Kasumi-1 (cell line): ENCODE measurements at places on chromosomes 11 and 22.

DNA sequence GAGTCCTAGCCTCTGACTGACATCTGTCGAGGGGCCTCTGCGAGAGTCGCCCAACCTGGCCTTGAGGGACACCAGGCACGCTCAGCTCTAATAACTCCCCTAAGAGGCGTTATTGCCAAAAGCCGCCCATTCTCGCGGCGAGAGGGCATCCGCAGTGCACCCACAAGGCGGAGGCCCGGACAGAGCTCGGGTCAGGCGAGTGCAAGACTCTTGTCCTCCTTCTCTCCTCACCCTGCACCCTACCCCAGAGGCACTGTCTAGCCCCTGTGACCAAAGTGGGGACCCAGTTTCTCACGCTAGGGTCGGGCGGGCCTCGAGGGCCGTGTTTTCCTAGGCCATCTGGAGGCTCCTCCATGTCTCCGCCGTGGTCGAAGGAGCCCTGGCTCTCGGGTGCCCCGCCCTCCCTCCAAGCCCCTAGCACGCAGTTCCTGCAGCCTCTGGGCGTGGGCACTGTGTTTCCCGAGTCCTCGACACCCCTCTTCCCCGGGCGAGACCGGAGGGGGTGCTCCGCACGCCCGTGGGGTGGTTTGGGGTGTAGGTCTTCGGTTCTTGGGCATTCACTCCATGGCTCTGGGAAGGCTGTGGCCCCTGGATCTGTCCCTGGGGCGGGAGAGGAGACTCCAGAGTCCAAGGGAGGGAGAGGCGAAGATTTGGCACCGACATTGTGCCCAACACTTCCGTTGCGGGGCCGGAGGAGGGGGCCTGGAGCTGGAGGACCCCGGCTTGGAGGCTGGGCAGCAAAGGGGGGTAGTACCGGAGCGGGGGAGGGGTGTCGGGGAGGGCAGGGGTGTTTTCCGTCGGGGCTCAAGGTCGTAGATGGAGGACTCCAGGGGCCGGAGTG lies 1.0 kb downstream of the CHRM4 start:
- no peak for DNase-seq

DNA sequence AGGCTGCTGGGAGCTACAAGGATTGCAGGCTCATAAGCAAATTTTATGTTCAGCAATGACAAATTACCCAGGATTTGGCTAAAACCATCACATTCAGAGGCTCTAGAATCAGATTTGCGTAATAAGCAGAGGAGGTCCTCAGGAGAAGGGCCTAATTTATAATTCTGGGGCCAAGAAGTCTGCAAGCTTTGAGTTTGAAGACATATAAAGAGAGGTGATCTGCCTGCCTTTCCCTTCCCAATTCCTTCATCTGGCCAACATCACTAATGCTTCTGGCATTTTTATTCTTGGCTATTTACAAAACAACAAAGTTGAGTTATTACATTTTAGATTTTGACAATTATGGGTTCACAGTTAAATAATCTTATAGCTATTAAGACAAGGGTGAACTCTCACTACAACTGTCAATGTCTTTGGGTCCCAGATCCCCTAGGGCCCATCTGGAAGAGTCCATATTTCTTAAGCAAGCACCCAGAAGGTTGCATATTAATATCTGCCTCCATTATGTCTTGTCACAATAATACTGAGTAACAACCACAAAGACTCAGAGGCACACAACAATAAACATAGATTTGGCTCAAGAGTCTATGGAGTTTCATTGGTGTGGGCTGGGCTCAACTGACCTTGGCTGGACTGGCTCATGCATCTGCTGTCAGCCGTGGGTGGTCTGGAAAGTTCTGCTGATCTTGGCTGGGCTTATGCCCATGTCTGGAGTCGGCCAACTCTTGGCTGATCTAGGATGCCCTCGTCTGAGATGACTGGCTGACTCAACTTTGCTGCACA lies 67.2 kb upstream of the CD82 start:
- DNase-seq: no peak

DNA sequence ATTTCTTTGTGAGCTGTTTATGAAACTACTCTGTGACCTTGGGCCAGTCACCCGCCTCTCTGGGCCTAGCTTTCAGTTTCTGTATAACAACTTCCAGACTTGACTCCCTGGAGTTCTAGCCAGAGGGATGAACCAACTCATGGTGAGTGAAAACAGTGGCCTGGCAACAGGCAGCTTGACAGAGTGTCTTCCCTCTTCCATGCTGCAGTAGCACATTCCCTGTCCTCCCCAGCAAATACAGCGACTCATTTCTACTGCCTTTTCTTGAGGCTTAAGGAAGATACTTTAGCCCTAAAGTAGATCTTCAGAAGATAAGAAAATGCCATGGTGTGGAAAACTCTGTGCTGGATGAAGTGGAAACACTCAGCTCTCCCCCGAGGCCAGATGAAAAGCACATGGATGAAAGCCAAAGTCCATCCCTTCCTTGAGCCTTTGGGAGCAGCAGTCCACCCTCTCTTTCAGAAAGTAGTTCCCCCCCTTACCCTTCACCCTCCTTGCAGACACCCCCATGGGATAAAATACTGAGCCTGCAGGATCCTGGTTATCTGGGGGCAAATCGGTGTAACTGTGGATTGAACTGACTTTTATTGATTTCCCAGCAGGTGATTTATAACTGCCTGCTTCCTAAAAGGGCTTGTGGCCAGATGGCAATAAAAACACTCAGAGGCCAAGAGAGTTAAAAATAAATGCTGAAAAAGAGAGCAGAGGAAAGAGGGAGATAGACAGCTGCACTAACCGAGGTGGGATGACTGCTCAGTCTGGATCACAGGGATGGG lies 24.1 kb downstream of the IRAG1 start:
- no peak for DNase-seq

GRCh38 chr11:86047275-86047991 lies 21.5 kb downstream of the PICALM start:
- DNase-seq: no peak

- DNase-seq: no peak
These were observed 135.0 kb downstream of the CSNK2A3 start for GRCh38 chr11:11217929-11218628.

DNA sequence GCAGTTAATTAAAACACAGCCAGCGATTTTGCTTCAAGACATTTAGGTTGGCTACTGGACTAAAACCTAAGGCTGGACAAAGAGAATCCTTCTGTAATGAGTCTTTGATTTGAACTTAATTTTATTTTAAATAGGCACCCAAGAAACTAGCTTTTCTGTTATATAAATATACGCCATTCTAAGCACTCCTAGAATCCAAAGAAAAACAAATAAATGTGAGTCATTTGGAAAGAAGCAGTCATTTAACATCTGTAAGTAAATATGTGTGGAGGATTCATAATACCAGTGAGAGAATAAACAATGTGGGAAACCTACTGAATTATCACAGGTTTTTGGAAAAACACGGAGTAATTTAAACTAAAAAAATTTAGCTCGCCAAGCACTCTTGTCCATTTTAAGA lies 1.2 kb upstream of the TECTA start:
- no peak for DNase-seq

GRCh38 chr11:106625566-106625965 lies 392.7 kb downstream of the GUCY1A2 start:
- no peak for DNase-seq

DNA sequence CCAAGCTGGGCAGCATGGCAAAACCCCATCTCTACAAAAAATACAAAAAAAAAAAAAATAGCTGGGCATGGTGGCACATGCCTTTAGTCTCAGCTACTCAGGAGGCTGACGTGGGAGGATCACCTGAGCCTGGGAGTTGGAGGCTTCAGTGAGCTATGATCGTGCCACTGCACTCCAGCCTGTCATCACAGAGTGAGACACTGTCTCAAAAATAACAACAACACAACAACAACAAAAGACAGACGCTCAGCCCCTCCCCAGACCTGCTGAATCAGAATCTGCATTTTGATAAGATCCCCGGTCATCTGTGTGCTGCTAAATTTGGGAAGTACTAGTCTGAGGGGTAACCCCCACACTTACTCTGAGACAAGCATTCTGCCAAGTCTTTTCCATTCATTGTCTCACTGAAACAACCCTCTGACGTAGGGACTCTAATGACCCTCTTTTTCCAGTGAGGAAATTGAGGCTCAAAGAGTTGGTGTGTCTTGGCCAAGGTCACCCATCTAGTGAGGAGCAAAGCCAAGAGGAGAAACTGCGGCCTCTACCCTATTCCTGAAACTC lies 7.5 kb downstream of the NEFH start:
- no peak for DNase-seq

GRCh38 chr11:76642341-76642740 lies 28.2 kb downstream of the LRRC32 start:
- DNase-seq: no peak

GRCh38 chr11:132941024-132941646 lies 591.2 kb downstream of the OPCML start:
- DNase-seq: peak; percentile 14

GRCh38 chr11:10567446-10567845 lies 1.0 kb downstream of the LYVE1 start:
- no peak for DNase-seq

- no peak for DNase-seq
These were observed at the start of gene OR8H2 for GRCh38 chr11:56103210-56103737. Gene OR8H2 (plus strand): TSS chr11:56103687. CDS start chr11:56105043, 1,356 bp downstream.

DNA sequence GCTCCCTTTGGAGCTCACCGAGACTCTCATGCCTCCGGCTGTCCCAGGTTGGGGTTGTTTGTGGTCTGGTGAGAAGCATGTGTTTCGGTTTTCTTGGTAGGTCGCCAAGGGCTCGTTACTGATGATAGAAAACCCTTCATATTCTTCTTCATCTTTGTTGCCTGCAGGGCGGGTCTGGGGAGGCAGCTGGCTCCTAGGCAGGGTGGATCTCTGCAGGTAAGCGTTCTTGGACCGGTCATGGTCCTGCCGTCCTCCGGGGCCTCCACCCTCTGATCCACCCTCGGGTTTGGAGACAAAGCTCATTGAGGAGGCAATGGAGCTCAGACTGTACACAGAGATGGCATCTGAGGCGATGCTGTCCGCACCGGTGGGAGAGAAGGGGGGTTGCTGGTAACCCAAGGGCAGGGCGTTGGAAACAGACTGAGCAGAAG lies 64.3 kb upstream of the PITPNB start:
- no peak for DNase-seq

DNA sequence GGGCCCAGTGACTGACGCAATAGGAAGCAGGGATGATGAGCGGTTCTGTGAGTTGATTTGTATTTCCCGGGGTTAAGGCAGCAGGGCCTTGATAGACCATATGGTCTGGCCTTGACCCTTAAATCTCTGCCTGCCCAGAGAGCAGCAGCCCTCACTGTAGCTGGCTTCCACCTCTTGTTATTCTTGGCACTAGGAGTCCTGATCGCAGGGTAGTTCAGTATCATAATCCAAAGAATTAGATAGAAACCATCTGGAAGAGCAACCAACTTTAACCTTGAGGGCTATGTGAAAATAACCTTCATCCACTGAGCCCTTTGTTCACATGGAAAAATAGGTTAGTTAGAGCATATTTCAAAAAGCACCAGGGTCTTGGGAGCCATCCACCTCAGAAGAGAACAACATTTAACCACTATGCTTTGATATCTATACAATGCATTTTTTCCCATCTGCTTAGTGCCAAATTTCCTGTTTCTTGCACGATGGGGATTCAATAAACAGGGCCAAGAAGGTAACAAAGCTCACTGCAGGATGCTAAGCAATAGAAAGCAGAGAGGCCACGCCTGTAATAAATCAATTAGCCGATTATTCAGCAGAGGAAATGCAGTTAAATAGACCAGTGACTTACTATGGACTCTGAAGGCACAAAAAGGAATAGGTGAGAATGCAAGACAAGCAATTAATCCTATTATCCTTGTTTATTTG lies 761.3 kb downstream of the OPCML start:
- no peak for DNase-seq

GRCh38 chr11:31714840-31715239 lies 96.3 kb downstream of the PAX6 start:
- DNase-seq: no peak

DNA sequence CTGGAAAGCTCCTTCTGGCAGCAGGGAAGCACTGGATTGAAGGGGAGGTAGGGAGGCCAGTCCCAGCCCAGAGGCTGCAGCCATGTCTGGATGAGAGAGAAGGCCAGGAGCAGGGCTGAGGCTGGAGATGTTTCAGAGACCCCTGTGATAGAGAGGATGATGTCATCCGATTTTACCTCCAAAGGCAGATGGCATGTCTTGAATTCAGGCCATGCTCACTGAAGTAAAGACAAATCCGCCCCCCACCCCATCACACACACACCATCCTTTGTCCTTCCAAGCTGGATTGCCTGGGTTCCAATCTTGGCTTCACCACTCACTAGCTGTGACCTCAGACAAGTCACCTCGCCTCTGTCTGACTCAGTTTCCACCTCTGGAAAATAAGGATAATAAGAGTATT lies 47.2 kb downstream of the TP53I11 start:
- DNase-seq: no peak

- no peak for DNase-seq
These were observed 40.7 kb upstream of the RTL6 start for GRCh38 chr22:44538518-44539315.

DNA sequence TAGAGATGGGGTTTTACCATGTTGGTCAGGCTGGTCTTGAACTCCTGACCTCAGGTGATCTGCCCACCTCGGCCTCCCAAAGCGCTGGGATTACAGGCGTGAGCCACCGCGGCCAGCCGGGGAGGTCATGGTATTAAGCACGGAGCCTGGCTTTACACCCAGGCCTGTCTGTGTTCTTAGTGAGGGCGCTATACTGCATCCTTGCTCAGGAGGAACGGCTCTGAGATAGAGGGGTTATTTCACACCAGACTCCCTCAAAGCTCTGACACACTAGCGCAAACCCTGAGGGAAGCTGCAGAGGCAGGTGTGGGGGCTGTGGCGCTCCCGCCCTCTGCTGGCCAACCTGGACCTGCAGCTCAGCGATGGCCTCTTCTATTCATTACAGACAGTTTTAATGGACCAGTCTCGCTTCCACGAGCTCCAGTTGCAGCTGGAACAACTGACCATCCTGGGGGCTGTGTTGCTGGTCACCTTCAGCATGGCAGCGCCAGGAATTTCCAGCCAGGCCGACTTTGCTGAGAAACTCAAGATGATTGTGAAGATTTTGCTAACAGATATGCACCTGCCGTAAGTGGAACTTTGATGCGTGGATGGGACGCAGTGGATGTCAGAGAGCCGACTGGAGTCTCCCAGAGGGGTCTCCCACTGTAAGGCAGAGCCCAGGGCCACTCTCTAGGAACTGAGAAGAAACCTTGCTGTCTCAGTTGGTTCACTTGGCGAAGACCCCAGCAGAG lies 26.2 kb downstream of the TCP11L1 start:
- DNase-seq: peak; percentile 73

GRCh38 chr11:110371084-110371483 lies 58.7 kb upstream of the FDX1 start:
- no peak for DNase-seq

GRCh38 chr11:1326435-1327063 lies 17.1 kb upstream of the TOLLIP start:
- no peak for DNase-seq
